ENCODE measurements at places on chromosomes 3 and 15. TPM values are rescaled to one million over a fixed set of nuclear protein-coding genes. Genes with fewer than 3 reads are reported as not detected.

DNA sequence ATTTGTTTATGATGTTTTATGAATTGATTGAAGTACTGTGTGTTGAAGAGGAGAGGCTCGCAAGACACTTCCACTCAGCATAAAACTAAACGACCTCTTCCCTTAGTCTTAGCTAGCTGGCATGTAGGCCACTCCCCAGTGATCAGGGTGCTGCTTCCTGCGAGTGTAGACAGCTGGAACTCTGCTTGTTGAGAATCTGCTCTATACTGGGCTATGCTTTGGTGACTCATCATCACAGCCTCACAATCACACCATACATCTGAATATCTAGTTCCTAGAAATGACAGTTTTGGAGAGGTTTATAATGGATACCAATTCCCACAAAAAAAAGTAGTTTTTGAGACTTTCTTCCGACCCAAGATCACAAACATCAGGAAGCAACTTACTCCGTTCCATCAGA, 1.5 kb upstream of the SLC24A5 start:
- DNase-seq, result no peak

DNA sequence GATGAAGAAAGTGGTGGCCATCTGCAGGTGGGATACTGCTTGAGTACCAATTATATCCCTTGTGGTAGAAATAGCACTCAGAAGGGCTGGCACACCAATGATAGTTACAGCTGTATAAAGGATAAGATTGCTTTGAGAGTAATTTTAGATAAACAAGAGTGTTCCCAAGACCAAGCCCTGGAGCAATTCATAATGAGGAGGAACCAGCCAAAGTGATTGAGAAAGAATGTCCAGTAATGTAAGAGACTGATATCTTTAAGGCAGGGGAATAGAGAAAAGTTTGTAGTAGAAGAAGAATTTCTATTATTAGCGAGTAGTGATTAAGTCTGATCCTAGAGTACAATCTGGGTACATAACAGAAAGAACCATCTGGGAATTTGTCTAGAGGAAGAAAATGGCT, 945.1 kb downstream of the OTOL1 start:
- no peak for DNase-seq

DNA sequence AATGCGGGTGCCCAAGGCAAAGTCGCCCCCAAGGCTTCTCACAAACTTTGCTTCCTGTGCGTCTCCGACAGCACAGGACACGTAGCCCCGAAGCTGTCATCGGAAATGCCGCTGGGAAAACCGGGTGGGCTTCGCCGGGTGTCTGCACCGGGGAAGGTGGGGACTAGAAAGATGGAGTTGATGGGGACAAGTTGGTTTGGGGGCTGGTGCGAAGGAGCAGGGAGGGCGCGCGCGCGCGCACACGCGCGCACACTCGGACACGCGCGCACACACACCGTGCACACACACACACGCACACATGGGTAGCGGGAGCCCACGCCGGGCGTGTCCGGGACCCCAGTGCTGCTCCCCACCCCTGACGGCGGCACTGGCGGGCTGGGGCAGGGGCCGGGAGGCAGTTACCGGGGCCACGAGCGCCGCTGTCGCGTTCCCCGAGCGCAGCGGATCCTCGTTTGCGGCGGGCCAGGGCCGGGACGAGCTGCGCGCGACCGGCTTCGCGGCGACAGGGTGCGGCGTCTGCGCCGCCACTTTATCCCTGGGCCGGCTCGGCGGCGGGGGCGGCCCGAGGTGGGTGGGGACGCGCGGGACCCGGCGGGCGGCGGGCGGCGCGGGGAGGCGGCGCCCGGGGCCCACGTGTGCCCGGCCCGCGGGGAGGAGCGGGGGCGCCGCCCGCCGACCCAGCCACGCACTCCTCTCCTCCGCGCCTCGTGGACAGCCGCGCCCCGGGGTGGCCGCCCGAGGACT, 539 bp upstream of the MGLL start:
- DNase-seq, result peak; percentile 28

DNA sequence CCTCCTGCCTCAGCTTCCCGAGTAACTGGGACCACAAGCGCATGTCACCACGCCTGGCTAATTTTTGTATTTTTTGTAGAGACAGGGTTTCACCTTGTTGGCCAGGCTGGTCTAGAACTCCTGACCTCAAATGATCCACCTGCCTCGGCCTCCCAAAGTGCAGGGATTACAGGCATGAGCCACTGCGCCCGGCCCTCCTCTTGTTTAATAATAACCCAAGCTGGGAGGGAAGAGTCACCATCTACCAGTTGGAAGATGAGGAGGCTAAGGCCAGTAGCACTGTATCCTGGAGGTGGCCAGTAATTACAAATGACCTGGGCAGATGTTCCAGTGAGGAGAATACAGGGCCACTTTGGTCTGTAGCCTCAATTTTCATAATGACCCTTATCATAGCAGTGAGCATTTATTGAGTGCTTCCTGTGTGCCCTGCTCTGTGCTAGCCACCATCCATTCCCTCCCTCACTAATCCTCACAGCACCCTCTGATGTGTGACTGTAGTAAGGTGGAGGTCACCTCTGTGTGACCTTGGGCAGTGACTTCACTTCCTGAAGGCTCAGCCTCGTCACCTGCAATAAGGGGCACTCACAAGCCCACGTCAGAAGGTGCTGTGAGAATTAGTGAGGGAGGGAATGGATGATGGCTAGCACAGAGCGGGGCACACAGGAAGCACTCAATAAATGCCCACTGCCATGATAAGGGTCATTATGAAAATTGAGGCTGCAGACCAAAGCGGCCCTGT, 64.2 kb downstream of the ABTB1 start:
- no peak for DNase-seq

The CHST2 gene
- 19.6 TPM for polyA plus RNA-seq
